ENCODE measurements at places on chromosomes 5 and 9.

DNA sequence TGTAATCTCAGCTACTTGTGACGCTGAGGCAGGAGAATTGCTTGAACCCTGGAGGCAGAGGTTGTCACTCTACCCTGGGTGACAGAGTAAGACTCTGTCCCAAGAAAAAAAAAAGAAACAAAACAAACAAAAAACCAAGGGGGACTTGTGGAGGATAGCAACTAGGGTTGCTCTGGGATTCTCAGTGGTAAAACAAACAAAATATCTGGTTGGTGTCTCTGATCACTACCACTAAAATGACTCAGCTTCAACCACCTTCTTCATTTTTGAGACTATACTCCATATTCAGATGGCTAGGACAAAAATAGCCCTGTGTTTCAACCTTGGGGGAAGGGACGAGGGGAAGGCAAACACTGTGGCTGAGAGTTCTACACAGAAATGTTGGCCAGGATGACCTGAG, 110.3 kb downstream of the ARRDC3 start:
- DNase-seq = no peak

DNA sequence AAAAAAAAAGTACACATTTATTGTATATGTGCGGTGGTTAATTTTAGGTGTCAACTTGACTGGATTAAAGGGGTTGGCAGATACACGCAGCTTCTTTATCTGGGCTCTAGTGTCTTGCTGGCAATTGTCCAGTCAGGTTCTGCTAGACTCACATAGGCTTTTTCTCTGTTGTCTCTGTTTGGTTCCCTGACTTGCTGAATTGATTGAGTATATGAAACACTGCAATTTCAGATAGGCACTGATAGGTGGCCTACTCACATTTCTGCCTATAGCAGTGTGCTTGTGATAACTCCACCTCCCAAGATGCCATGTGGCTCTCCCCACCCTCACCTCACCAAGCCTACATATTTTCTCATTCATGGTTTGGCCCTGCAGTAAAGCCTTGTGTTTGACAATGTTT, 52.5 kb downstream of the AOPEP start:
- no peak for DNase-seq

- DNase-seq = no peak
These were observed 27.8 kb upstream of the FAT2 start for GRCh38 chr5:151618907-151619306.

GRCh38 chr5:128328007-128328406, 210.0 kb downstream of the FBN2 start:
- DNase-seq = no peak

GRCh38 chr5:171840711-171841522, 55.3 kb downstream of the SMIM23 start:
- DNase-seq = no peak

All from central memory CD8-positive, alpha-beta T cell (primary cell).